ENCODE measurements at places on chromosomes 1 and 21.
A peak's percentile ranks its signal among the peaks of the same experiment; 100 is the strongest.

DNA sequence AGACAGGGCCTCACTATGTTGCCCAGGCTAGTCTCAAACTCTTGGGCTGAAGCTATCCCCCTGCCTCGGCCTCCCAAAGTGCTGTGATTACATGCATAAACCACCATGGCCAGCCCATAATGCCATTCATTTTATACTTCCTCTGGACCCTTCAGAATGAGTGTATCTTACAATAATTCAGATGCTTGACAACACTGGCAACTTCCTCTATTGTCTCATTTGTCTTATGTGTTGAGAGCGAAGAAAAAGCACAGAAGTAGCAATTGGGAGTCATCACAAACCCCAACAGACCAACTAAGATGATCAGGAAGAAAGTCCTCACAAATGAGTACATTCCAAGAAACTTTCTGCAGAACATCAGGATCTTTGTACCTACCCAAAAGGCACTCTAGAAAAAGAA, 191.9 kb downstream of the RERE start:
- no peak for DNase-seq

GRCh38 chr1:84698151-84699110, 8.2 kb upstream of the SSX2IP start:
- no peak for DNase-seq

- DNase-seq: no peak
Observed at GRCh38 chr21:42401154-42401553, 2.5 kb upstream of the UBASH3A start.

DNA sequence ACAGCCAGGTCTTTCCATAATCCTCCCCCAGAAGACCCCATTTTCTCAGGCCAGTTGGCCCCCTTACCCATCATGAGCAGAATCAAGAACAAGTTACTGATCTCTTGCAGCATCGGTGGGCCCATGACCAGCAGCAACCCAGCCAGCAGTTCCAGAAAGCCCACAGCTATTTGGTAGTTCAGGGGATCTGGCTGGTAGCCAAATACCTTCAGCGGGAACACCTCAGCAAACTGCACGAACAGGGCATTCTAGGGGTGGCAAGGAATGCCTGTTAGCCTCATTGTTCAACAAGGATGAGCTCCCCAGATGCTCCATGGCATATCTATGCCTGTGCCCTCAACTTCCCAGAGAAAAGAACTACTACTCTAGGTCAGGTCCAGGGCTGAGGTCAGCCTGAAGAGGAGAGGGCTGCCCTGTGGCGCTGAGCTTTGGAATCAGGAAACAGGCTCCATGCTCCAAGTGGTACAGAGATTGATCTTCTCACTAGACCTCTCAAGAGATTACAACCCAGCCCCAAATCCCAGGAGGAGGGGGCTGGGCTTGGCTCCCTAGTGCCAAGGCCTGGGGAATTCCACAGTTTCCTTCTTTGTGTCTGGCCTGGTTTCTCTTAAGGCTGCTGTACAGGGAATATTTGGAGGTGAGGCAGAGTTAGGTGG, 1.3 kb downstream of the TMEM35B start:
- DNase-seq: no peak

DNA sequence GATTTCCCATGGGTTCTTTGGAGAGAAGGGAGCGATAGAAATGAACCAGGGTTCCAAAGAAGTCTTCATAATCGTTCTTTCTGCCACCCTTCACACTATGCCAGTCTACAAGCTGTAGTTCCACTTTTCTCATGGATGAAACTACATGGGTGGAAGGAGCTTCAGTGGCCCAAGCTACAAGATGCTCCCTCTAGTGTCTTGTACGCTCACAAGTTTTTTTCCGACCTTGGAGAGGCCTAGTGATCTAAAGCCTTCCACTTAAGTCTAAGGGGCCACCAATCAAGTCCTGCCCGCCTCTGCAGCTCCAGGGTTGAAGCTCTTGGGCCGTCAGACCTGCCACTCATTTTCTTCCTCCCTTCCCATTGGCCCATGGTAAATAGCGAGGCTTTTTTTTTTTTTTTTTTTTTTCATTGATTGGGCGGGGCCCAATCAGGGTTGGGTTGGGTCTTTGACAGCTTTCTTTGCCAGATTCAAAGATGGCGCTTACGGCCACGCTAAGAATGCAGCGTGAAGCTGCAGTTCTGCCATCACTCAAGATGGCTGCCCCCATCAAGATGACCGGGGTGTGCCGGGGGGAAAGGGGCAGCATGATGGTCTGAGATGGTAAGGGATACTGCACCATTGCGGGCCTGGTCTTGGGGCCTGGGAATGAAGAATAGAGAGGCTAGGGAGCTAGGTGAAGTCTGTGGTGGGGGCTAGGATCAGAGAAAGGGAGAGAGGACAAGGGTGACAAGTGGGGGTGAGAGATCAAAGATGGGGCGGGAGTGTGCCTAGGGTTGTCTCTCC, at the start of gene TOMM40L:
TOMM40L (plus strand) TSS at position 527 of the 786 bp plus-strand sequence. CDS start 430 bp downstream, outside the sequence.
- DNase-seq: peak; percentile 99

GRCh38 chr1:207365063-207365462, 43.6 kb downstream of the CD55 start:
- no peak for DNase-seq

DNA sequence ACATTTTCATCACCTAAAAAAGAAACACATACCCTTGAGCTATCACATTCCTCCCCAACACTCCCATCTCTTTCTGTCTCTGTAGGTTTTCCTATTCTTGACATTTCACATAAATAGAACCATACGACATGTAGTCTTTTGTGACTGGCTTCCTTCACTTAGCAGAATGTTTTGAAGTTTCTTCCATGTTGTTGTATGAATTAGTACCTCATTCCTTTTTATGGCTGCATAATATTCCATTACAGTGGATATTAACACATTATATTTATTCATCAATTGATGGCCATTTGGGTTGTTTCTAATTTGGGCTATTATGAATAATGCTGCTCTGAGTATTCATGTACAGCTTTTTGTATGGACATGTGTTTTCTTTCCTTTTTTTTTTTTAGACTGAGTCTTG, 11.8 kb downstream of the WDTC1 start:
- DNase-seq: no peak

- no peak for DNase-seq
Observed at GRCh38 chr1:168224991-168225390, 813 bp upstream of the SFT2D2 start.

- DNase-seq: no peak
Observed at GRCh38 chr1:216815260-216816131, 92.3 kb upstream of the ESRRG start.
